ENCODE measurements at places on chromosomes 16 and 17. TPM values are rescaled to one million over a fixed set of nuclear protein-coding genes. Genes with fewer than 3 reads are reported as not detected.

Gene DNAH2
- not detected for total RNA-seq

DNA sequence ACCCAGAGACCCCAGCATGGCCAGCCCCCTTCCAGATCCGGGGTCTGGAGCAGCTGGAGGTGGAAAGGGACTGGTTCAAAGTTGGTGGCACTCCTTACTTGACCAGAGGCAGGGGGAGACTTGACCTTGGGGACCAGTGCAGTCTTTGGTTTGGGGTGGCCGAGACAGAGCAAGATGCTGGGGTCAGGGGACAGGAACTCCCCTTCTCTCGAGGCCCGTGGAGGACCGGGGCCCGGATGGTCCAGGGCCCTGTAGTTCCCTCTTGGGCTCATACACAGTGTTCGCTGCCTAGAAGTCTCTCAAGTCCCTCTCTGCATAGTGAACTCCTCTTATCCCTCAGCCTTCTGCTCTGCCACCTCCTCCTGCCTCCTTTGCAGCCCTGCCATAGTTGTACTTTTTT is 601 bp upstream of the PRSS33 start:
- peaks cover 16% of the 10 kb centered on the region for H3K4me1 ChIP-seq
- no peak overlapping the region for H3K4me3 ChIP-seq
- DNase-seq: no peak
- no peaks in the 10 kb centered on the region for H3K27me3 ChIP-seq

DNA sequence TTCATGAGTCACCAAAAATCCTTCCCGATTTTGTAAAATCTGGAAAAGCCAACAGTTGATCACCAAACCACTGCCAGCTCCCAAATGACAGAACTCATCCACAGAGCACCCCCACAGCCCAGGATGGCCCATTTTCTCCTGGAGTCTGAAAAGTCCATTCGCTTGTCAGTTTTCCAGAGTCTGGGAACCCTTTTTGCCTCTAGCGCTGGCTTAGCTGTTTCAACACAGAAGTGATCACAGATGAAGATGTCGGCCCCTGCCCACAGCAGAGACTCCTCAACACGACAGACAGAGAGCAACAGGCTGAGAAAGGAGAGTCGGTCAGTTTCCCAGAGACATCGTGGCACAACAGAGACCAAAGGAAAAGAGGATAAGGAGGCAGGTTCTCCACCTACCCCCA is 66.4 kb downstream of the NXN start:
- no peaks in the 10 kb centered on the region for H3K36me3 ChIP-seq
- H3K27me3 ChIP-seq: no peaks in the 10 kb centered on the region
- DNase-seq: no peak
- no peak overlapping the region for H3K27ac ChIP-seq

DNA sequence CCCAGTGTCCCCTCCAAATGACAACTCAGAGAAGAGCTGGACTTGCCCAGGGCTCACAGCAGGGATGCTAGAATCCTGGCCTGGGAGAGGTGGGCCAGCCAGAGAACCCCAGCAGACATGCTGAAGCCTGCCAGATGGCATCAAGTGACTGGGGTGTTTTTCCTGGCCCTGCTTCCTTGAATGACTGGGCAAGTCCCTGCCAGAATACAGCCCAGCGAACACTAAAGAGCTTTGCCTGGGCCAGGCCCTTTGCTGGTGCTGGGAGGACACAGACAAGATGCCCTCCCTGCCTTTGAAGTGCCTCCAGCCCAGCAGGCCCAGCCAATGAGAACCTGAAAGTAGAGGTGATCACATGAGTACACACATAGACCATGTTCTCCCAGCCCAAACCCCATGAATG is 11.5 kb downstream of the ZNF319 start:
- H3K4me3 ChIP-seq: no peak overlapping the region
- H3K27me3 ChIP-seq: no peaks in the 10 kb centered on the region
- H3K4me1 ChIP-seq: peaks cover 24% of the 10 kb centered on the region
- no peak for DNase-seq
- no peak overlapping the region for H3K27ac ChIP-seq
- H3K36me3 ChIP-seq: no peaks in the 10 kb centered on the region

- no peak for DNase-seq
- no peak overlapping the region for H3K4me3 ChIP-seq
- no peak overlapping the region for H3K27ac ChIP-seq
- H3K36me3 ChIP-seq: no peaks in the 10 kb centered on the region
Measured at GRCh38 chr16:57704011-57704904, 9.7 kb downstream of the DRC7 start.

GRCh38 chr16:1918351-1919326 is at the start of gene HS3ST6:
TSS of gene HS3ST6 (minus strand) at chr16:1918415. CDS start at chr16:1918323, 92 bp downstream.
- DNase-seq: no peak
- no peaks in the 10 kb centered on the region for H3K36me3 ChIP-seq
- H3K27me3 ChIP-seq: peaks cover 22% of the 10 kb centered on the region
- no peak within 1 kb of the TSS for H3K4me3 ChIP-seq
- no peaks in the 10 kb centered on the region for H3K4me1 ChIP-seq

DNA sequence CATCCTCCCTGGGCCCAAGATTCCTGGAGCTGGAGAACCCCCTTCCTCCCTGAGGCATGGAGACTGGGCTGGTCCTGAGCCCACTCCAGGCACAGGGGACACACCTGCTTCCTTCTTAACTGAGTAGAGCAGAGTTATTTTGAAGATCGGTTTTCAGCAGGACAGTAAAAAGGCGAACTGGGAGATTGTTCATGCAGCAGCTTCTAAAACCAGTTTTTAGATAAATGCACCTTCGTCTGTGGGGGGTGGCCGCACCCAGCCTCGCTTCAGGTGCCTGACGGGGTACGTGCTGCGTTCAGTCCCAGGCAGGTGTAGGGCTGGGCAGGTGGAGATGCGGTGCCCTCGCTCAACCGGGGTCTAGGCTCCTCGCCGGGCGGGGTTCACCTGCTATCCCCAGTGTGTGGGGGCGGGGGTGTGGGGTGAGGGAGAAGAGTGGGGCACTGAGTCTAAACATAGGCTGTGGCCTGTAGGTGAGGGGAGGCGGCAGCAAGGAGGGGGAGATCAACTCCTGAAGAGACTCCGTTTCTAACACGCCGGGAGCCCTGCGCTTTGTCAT is 69.5 kb downstream of the JPH3 start:
- H3K27ac ChIP-seq: no peak overlapping the region
- H3K4me3 ChIP-seq: no peak overlapping the region
- no peaks in the 10 kb centered on the region for H3K4me1 ChIP-seq
- DNase-seq: no peak
- no peaks in the 10 kb centered on the region for H3K27me3 ChIP-seq

Gene TMEM88
- 6.2 TPM for total RNA-seq

Gene GGT6
- total RNA-seq: not detected

Gene ZP2
- not detected for total RNA-seq

- no peak overlapping the region for H3K27ac ChIP-seq
- DNase-seq: no peak
- no peaks in the 10 kb centered on the region for H3K4me1 ChIP-seq
- no peak overlapping the region for H3K4me3 ChIP-seq
Measured at GRCh38 chr17:66941249-66941648, 23.3 kb upstream of the CACNG4 start.

Gene NR1D1
- 15.1 TPM for total RNA-seq

GRCh38 chr17:17677299-17678040 is 3.8 kb upstream of the RAI1 start:
- peaks cover 17% of the 10 kb centered on the region for H3K4me1 ChIP-seq
- no peaks in the 10 kb centered on the region for H3K36me3 ChIP-seq
- no peak overlapping the region for H3K27ac ChIP-seq
- H3K27me3 ChIP-seq: no peaks in the 10 kb centered on the region

DNA sequence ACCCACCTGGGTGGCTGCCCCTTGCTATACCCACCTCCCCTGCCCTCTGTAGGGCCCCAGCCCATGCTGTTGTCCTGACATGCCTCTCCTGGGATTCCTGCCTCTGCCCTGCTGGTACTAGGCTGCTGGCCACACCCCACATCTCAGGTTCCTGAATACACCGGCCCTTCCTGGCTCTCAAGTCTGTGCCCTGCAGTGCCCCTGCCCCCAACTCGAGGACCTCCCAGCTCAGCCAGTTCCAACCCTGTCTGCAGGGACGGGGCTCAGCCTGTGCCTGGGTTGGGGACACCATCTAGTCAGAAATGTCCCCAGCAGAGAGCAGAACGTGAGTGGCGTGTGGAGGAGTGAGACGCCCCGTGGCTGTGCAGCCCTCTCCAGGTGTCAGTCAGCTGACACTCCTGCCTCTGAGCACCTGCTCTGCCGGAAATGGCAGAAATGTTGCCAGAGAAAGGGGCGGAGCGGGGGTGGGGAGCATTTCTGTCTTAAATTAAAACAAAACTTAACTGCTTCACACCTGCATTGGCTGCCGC is 28.7 kb downstream of the ACSF3 start:
- peaks cover 32% of the 10 kb centered on the region for H3K36me3 ChIP-seq

Gene SDR42E2
- total RNA-seq: 0.73 TPM
